ENCODE measurements at places on chromosomes 5 and 9. TPM values are rescaled to one million over a fixed set of nuclear protein-coding genes. Genes with fewer than 3 reads are reported as not detected.

Gene ENTPD2
- 0.62 TPM for total RNA-seq

Gene C9orf50
- not detected for total RNA-seq

Gene C9orf43
- total RNA-seq: 0.35 TPM

Gene FOXD4L5
- 0.38 TPM for total RNA-seq

Gene ACOT12
- not detected for total RNA-seq

Gene VLDLR
- 16.3 TPM for total RNA-seq

Gene PCDHA3
- 0.77 TPM for total RNA-seq

Gene PPP6C
- 44.7 TPM for total RNA-seq

Gene OLFML2A
- total RNA-seq: 22.3 TPM

Gene LTC4S
- total RNA-seq: 20.1 TPM

Gene BARHL1
- not detected for total RNA-seq

Gene IRX1
- 6.0 TPM for total RNA-seq

Gene DHX29
- 22.2 TPM for total RNA-seq

Gene NUP214
- 61.4 TPM for total RNA-seq

Gene AGXT2
- not detected for total RNA-seq

Gene ITGA2
- total RNA-seq: 7.4 TPM

Gene GFRA3
- 0.53 TPM for total RNA-seq

Gene ABLIM3
- 26.7 TPM for total RNA-seq

Gene PHF24
- 1.3 TPM for total RNA-seq

Gene CORO2A
- 26.1 TPM for total RNA-seq

Gene NR6A1
- total RNA-seq: 4.5 TPM

Gene LURAP1L
- 29.2 TPM for total RNA-seq

Gene ORM2
- 3.1 TPM for total RNA-seq

Data from lower lobe of right lung (tissue), 2 donors.